ENCODE measurements at places on chromosomes 16 and 17.

DNA sequence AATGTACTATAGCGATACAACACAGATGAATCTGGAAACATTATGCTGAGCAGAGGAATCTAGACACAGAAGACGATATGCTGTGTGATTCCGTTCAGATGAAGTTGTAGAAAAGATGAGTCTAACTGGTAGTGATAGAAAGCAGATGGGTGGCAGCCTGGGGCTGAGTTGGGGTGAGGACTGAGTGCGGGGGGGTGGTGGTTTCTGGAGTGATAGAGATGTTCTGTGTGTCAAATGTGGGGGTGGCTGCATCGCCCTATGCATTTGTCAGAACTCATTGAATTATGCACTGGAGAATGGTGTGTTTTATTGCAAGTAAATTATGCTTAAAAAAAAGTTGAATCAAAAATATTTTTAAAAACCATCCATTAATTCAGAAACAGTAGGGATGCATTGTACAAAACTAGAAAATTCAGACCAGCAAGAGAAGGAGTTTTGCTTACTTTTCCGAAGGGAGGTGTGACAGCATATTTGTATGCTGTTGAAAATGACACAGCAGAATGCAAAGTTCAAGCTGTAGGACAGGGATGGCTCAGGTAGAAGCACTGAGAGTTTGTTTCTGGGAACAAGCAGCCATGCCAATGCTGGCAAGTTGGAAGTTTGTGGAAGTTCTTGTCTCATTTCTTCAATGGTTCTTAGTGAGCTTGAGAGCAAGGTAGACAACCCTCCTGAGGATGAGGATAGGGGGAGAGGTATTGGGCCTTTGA is 13.0 kb upstream of the DRG2 start:
- no peak for DNase-seq

- no peak for DNase-seq
Observed at GRCh38 chr17:82875407-82875856, 35.6 kb upstream of the ZNF750 start.

DNA sequence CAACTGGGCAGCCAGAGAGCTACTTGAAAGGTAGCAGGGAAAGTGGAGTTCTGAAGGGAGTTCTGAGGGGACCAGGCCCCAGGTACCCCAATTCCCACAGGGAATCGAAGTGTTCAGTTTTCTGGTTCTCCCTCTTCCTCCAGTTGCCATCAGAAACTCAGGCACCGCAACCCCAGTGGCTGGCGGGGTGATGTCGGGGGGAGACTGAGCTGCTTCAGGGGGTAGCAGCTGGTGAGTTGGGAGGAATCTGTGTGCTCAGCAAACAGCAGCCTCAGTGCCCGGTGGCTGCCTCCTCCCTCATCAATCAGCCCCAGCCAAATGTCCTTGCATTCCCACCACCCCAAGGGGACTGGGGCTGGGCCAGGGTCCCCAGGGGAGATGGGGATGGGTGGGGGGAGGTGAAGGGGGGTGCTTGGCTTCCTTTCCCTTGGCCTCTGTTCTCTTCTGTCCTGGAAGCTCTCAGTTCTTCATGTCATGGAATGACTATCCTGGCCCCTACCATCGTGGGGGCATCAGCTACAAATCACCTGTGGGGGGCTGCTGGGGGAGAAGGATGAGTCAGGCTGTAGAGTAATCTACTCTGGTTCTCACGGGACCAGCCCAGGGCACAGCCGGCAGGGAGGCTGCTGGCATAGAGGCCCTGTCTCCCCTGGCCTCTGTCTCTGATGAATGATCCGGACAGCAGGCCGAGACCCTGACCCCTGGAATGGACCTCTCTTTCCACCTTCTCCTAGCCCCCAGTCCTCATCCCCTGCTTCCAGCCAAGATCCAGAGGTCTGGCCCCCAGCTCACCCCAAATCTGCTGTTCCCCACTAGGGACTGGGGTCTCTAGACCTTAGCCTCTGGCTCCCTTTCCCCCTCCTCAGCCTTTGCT is 2.6 kb upstream of the DNAH2 start:
- no peak for DNase-seq

- no peak for DNase-seq
Observed at GRCh38 chr17:40722241-40722640, 18.7 kb upstream of the KRT24 start.

DNA sequence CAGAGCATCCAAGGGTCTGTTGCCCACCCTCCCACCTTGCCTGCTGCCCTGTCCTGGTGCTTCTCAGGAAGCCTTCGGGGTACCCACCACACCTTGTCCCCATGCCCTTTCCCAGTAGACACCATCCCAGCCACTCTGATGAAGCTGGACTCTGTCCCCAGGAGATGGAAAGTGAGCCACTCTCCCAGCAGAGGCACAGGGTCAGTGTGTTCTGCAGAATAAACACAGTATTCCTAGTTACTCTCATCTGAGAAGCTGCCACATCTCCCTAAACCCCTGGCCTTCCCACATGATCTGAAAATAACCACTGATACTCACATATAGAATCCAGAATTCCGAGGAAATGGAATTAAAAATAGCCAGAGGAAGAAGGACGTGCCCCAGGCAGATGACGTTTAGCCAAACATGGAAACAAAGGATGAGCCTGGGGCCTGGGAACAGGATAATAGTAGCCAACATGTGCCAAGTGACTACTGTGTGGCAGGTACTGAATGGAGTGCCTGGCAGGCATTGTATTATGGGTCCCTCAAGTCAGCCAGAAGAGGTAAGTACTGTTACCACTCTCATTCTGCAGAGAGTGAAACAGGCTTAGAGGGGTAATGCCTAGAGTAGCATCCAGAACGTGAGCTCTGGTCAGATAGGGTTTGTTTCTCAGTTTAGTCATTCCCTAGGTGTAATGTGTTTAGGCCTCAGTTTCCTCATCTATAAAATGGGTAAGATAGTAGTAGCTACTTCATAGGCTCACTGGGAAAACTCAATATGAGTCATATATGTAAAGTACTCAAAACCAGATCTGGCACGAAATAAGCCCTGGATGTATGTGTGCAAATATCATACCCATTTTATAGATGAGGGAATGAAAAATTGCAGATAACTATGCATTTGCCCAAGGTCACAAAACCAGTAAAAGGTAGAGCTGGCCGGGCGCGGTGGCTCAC is 20.8 kb upstream of the PEMT start:
- DNase-seq = no peak

DNA sequence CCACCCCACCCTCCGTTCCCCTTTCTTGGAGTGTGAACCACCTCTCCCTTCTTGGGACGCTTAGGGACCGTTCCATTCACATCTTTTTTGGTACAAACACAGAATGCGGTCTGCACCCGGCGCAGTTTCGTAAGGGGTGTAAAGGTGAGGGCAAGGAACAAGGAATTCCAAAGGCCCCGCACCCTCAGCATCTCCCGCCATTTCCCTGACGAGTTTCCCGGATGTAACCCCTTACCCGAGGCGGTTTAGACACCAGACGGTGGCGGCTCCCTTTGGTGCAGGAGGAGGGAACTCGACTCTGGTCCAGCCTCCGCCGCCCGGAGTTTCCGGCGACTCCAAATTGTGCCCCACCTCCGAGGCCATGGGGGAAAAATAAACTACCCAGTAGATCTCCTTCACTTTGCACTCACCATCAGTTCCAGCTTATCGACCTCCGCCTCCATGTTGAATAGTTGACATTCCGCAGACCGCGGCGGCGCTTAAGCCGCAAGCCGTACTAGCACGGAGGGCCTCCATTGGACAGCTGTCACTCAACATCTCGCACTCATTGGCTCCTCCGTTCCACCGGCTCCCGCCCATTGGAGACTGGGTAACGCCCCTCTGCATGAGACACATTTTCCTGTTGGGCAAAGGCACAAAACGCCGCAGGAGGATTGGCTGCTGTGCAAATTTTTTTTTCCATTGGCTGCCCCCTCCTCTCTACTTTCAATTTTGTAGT is at the start of gene SKA2:
TSS of gene SKA2 (minus strand) at position 466 of the 718 bp plus-strand sequence. CDS start at position 443, 23 bp downstream.
- peak; percentile 84 for DNase-seq

DNA sequence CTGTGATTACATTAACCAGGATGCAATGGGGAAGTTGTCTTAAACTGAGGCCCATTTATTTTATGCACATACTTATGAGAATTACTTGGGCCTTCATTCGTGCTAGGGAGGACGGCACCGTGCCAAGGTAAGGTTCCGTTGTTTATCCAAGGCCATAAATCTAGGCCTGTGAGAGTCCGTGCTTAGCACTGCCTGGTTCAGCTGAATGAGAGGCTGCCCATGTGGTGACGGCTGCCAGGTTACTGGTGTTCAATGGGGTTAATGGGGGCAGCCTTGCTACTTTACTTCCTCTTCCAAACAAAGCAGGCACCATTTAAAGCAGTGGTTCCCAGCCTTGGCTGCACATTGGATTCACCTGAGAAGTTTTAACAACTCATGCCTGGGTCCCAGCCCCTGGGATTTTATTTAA is 135.1 kb upstream of the NOL11 start:
- DNase-seq = no peak

Measured in stimulated activated CD4-positive, alpha-beta T cell treated with anti-CD3 and anti-CD28 coated beads, Interleukin-1b, Interleukin-23, amount 100 ng/mL, for 1 hour (primary cell).